ENCODE measurements at places on chromosomes 6 and 20. TPM values are rescaled to one million over a fixed set of nuclear protein-coding genes. Genes with fewer than 3 reads are reported as not detected.

IL20RA gene
- not detected for total RNA-seq

SCRT2 gene
- total RNA-seq = not detected

CTCFL gene
- total RNA-seq = not detected

SIRPA gene
- 36.4 TPM for total RNA-seq

PBOV1 gene
- not detected for total RNA-seq

Data from mammary microvascular endothelial cell (primary cell).